ENCODE measurements at places on chromosomes 5 and 9. TPM values are rescaled to one million over a fixed set of nuclear protein-coding genes. Genes with fewer than 3 reads are reported as not detected.
A peak's percentile ranks its signal among the peaks of the same experiment; 100 is the strongest.

Gene C8G
- total RNA-seq: not detected

Gene PTPRD
- total RNA-seq: 23.1 TPM

DNA sequence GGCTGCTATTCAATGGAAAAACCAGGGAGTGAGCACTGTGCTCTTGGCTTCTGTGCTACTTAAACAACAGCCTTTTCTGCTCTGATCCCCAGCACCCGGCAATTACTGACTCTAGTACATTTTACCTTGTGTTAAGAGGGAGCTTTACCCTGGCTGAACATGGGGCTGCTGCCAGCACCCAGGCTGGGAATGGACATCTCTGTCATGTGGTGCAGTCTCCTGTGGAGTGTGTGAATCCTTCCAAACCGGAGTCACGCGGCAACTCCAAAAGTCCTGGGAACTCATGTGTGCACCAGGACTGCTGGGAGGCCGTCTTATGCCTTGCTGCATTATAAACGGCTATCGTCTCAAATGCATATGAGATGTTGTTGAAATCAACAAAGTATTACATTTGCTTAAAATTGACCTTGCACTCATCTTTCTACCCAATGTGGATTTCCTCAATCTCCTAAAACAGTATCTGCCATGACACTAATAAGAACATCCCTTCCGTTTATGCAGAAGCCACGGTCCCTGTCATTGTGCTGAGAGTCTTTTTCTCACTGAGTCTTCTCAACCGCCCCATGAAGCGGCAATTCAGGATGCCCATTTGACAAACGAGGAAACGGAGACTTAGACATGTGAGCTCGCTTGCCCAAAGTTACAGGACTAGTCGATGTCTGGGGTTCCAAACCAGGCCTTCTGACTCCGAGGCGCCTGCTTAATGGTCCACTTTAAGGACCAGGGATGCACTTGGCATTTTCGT lies 884 bp upstream of the GSN start:
- no peak for DNase-seq
- peaks cover 12% of the 10 kb centered on the region for H3K4me1 ChIP-seq
- peak overlapping the region; percentile 91 for H3K27ac ChIP-seq
- H3K27me3 ChIP-seq: peaks cover 3% of the 10 kb centered on the region
- H3K4me3 ChIP-seq: no peak overlapping the region
- no peaks in the 10 kb centered on the region for H3K36me3 ChIP-seq

- H3K4me3 ChIP-seq: no peak overlapping the region
- DNase-seq: peak; percentile 6
- H3K4me1 ChIP-seq: no peaks in the 10 kb centered on the region
- H3K27ac ChIP-seq: no peak overlapping the region
- H3K36me3 ChIP-seq: no peaks in the 10 kb centered on the region
- no peaks in the 10 kb centered on the region for H3K27me3 ChIP-seq
These were observed 42.8 kb downstream of the AMBP start for GRCh38 chr9:114035221-114035844.

- no peak for DNase-seq
- H3K27me3 ChIP-seq: no peaks in the 10 kb centered on the region
- H3K4me1 ChIP-seq: no peaks in the 10 kb centered on the region
- no peak overlapping the region for H3K27ac ChIP-seq
- H3K36me3 ChIP-seq: no peaks in the 10 kb centered on the region
- no peak overlapping the region for H3K4me3 ChIP-seq
These were observed 227.3 kb downstream of the LURAP1L start for GRCh38 chr9:13001989-13002580.

Gene SPINK5
- 7.7 TPM for total RNA-seq
